Thoracic aorta (tissue), 2 donors: ENCODE measurements at places on chromosomes 11 and 22.
A peak's percentile ranks its signal among the peaks of the same experiment; 100 is the strongest.

DNA sequence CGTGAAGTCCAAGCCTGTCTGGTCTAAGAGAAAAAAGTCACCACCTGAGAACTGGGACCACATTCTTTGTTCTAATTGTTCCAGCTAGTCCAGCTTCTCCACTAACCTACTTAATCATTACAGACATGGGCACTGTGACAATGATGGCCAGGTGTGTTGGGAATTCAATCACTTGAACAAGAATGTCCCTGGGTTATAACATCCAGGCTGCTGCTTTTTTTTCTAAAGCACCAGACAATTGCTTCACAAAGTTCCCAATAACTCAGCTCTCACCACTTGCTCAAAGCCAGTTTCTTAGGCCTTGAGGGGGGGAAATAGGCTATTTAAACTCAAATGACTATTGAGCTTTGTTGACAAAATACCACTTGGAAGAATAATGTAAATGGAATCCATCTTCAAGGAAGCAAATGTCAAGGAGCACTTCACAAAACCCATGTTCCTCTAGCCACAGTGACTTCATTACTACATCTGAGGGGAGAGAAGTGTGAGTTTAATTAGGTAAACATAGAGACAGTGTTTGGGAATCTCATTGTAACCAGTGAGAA is 80.3 kb downstream of the ME3 start:
- H3K36me3 ChIP-seq, result no peaks in the 10 kb centered on the region
- peaks cover 20% of the 10 kb centered on the region for H3K4me1 ChIP-seq
- DNase-seq, result no peak
- H3K27ac ChIP-seq, result no peak overlapping the region

GRCh38 chr11:76048763-76049162 is 157.5 kb downstream of the WNT11 start:
- H3K27me3 ChIP-seq, result no peaks in the 10 kb centered on the region
- peaks cover 22% of the 10 kb centered on the region for H3K4me1 ChIP-seq
- no peak for DNase-seq
- H3K27ac ChIP-seq, result no peak overlapping the region

DNA sequence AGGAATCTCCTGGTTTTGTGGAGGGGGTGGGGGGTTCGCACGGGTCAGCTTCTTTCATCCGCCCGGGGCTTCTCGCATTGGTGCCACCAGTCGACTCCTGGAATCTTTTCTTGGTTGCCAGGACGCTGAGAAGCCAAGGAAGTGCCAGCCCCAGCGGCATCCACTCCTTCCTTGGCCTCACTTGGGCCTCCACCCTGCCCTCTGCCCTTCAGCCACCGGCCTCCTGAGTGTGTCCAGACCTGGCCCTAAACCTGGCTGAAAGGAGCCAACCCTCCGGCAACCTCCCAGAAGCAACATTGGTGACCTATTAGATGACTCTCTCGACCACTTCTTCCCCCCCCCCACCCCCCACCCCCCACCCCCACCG is 518 bp upstream of the GALNT18 start:
- no peak overlapping the region for H3K27ac ChIP-seq
- no peaks in the 10 kb centered on the region for H3K27me3 ChIP-seq
- no peaks in the 10 kb centered on the region for H3K36me3 ChIP-seq
- DNase-seq, result no peak
- H3K4me1 ChIP-seq, result no peaks in the 10 kb centered on the region
- H3K4me3 ChIP-seq, result peak overlapping the region; percentile 82

DNA sequence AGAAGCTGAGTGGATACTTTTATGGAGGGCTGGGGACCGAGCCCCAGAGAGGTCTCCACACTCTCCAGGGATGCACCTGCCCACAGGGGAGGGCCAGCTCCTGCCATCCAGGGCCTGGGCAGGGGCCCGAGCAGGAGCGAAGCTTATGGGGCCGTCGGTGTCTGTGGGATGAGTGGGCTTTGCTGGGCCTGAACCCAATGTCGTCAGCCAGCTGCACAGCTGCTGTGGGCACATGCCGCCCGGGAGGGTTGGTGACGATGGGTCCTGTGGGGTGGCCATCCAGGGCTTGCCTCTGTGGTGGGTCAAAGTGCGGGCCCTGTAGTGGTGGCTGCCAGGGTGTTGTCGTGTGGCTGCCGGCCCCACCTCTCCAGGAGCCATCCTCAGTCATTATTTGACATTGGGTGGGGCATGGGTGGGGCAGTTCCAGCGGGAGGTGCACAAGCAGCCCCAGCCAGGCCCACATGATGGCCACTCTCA is 447.1 kb downstream of the TBC1D22A start:
- no peaks in the 10 kb centered on the region for H3K36me3 ChIP-seq
- H3K27ac ChIP-seq, result no peak overlapping the region
- no peak for DNase-seq

DNA sequence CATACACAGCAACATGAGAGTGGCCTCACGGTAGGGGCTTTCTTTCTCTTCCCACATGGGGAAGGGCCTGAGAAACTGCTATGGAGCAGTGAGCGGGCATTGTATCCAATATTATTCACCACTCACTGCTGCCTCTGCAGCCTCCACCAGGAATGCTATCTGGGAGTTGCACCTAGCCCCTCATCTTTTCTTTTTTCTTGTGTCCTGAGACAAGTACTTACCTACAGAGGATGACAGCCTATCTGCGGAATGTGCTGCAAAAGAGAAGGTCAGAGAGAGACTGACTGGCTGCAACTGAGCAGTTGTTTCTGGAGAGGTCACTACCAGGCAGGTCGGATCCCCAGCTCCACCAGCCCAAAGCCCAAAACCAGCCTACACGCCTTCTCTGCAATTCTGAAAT is 52.1 kb upstream of the HTATIP2 start:
- no peak overlapping the region for H3K27ac ChIP-seq
- no peak for DNase-seq
- no peaks in the 10 kb centered on the region for H3K27me3 ChIP-seq
- no peaks in the 10 kb centered on the region for H3K36me3 ChIP-seq

- no peak for DNase-seq
- peaks cover 25% of the 10 kb centered on the region for H3K36me3 ChIP-seq
- no peak overlapping the region for H3K27ac ChIP-seq
- no peaks in the 10 kb centered on the region for H3K27me3 ChIP-seq
These were observed 8.5 kb upstream of the ADORA2A start for GRCh38 chr22:24418786-24419474.

- H3K27me3 ChIP-seq, result no peaks in the 10 kb centered on the region
- H3K36me3 ChIP-seq, result no peaks in the 10 kb centered on the region
- DNase-seq, result no peak
- peaks cover 13% of the 10 kb centered on the region for H3K4me1 ChIP-seq
These were observed at the start of gene CPT1A for GRCh38 chr11:68841718-68842426. Gene CPT1A, minus strand, starts transcription at chr11:68841916. Its CDS starts 26,442 bp downstream, at chr11:68815474.

GRCh38 chr11:60912223-60912850 is 1.6 kb upstream of the TMEM109 start:
- H3K36me3 ChIP-seq, result no peaks in the 10 kb centered on the region
- H3K4me1 ChIP-seq, result peaks cover 29% of the 10 kb centered on the region
- H3K27ac ChIP-seq, result peak overlapping the region; percentile 94
- no peak overlapping the region for H3K4me3 ChIP-seq

DNA sequence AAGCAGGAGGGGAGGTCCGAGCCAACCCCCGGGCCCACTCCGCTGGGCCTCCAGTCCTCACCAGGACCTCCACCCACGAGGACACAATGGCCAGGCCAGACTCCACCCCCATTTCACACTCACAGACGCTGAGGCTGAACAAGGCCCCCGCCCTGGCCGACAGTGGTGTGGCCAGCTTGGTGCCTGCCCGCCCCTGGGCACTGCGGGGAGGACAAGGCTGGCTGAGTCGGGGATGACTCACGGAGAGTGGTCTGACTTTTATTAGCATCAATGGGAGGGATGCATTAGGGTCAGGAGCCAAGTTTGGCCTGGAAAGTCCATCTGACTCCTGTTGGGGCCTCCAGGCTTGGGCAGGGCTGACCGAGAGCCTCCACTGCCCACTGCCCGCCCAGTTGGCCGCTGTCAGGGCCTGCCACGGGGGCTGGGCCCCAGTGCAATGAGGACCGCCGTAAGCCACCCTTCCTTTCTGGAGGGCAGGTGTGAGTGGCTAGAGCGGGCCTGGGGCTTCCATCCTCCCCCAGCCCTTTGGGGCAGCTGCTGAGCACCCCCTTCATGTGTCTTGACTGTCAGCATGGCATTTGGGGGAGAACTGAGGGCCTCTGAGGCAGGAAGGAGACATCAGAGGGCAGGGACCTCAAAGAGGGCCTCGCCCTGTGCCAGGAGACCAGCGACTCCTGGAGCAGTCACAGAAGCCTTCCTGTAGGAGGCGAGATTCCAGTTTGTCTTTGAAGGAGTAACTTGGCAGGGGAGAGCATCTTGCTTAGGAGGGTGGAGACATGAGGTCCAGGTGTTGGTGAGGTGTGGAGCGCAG is 10.6 kb downstream of the TSPAN32 start:
- no peaks in the 10 kb centered on the region for H3K36me3 ChIP-seq
- H3K4me3 ChIP-seq, result no peak overlapping the region
- no peak for DNase-seq
- H3K4me1 ChIP-seq, result peaks cover 19% of the 10 kb centered on the region
- no peaks in the 10 kb centered on the region for H3K27me3 ChIP-seq
- peak overlapping the region; percentile 60 for H3K27ac ChIP-seq

DNA sequence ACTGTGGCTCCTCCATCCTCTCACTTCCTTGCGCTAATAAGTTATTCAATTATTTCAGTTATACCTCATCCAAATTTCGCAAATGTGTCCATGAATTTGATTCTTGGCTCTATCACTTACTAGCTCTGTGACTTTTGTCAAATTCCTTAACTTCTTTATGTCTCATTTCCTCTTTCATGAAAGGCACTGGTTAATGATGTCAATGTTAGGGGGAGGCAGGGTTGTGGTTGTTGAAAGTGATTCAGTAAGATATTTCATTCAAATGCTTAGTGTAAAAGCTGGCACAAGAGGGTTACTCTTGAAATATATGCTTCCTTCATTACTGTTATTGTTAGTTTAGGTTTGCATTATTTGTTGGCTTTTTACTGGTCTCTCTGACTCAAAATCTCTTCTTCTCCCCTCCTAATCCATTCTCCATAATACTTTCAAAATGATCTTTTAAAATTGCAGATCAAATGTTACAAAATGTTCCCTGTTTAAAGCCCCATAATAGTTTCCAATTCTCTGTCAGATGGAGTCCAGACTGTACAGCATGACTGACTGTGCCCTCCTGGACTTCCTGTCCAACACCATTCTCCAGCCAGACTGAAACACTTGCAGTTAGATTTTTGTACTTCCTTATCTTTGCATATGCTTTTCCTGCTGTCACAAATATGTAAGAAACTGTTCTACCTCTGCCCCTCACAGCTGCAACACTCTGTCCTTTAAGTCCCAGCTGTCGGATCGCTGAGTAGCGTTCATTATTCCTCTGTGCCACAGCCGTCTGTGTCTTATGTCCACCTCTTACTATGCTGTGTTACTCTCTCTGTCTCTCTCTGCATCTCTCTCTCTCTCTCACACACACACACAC is 510.6 kb upstream of the RAG2 start:
- H3K4me3 ChIP-seq, result no peak overlapping the region
- H3K36me3 ChIP-seq, result no peaks in the 10 kb centered on the region

DNA sequence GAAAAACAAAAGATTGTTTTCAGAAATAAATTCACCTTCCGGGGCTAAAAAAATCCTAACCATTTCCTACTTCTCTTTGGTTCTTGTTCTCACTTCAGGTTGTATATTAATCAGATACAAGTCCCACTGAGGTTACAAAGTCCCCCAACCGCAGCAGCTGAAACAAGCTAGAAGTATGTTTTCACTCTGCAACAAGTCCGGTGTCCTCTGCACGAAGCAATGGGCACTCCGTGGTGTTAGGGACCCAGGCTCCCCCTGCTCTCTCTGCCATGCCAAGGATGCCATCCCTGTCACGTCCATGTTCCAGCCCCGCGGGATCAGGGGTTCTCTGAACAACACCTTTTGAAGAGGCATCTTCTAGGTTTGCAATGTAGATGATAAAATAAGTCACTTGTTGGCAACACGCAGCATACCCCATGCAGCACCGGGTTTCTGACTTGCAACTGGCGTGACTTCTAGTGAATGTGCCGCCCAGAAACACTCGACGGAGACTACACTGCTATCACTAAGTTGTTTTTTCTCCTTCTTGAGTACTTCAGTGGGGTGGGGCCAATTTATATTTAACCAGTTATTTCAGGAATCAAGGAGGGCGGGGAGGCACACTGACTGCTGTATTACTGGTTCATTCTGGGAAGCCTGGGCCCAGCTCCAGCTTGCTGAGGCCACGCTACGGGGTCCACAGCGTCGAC is 25.4 kb upstream of the GSTP1 start:
- H3K4me3 ChIP-seq, result peak overlapping the region; percentile 60
- H3K36me3 ChIP-seq, result no peaks in the 10 kb centered on the region
- peak overlapping the region; percentile 60 for H3K27ac ChIP-seq
- peak; percentile 47 for DNase-seq
- no peaks in the 10 kb centered on the region for H3K27me3 ChIP-seq

- no peaks in the 10 kb centered on the region for H3K4me1 ChIP-seq
- H3K36me3 ChIP-seq, result no peaks in the 10 kb centered on the region
- no peaks in the 10 kb centered on the region for H3K27me3 ChIP-seq
- no peak for DNase-seq
- H3K4me3 ChIP-seq, result no peak overlapping the region
These were observed 53.6 kb downstream of the ARFGAP2 start for GRCh38 chr11:47123094-47123493.

DNA sequence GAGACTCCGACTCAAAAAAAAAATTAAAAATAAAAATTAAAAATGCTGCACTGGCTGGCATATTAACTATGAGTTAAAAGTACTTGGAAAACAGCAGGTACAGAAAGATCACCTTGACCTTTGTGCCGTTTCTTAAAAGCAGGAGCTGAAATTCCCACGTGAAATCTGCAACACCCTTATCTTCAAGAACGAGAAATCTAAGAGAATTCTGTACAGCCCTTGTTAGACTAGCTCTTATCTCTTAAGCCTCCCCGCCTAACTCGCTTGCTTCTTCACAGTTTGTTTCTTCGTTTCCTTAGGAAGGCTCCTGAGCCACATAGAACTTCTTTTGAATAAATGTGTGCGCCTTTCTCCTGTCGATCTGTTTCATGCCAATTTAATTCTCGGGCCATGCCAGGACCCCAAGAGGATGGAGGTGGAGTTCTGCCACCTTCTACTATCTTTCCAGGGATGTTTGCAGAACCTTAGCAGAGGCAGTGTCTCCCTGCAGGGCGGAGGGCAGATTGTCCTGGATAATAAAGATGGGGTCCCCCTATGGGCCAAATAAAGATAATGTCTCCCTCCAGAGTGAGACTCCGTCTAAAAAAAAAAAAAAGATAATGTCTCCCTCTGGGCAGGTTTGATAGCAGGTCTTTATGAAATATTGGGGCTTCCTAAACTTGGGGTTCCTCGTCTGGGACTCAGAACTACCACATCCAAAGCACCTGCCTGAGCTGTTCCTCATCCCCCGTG is 27.4 kb upstream of the SYT8 start:
- no peak for DNase-seq
- H3K4me1 ChIP-seq, result no peaks in the 10 kb centered on the region

GRCh38 chr11:10807493-10808234 is 1.1 kb downstream of the EIF4G2 start:
- H3K4me3 ChIP-seq, result peak overlapping the region; percentile 95
- peak overlapping the region; percentile 99 for H3K27ac ChIP-seq
- H3K4me1 ChIP-seq, result peaks cover 43% of the 10 kb centered on the region
- H3K36me3 ChIP-seq, result peaks cover 41% of the 10 kb centered on the region
- no peak for DNase-seq

GRCh38 chr11:96614846-96615245 is 225.0 kb downstream of the JRKL start:
- H3K27ac ChIP-seq, result no peak overlapping the region
- no peak for DNase-seq
- H3K36me3 ChIP-seq, result no peaks in the 10 kb centered on the region
- H3K27me3 ChIP-seq, result no peaks in the 10 kb centered on the region
- no peak overlapping the region for H3K4me3 ChIP-seq
